ENCODE measurements at places on chromosomes 1 and 21. TPM values are rescaled to one million over a fixed set of nuclear protein-coding genes. Genes with fewer than 3 reads are reported as not detected.

The MTHFR gene
- total RNA-seq: 22.3 TPM

The PRAMEF20 gene
- total RNA-seq: not detected

The IGSF21 gene
- total RNA-seq: not detected

The LCE1C gene
- total RNA-seq: not detected

The ORC1 gene
- total RNA-seq: 3.2 TPM

The CD84 gene
- not detected for total RNA-seq

The SDCCAG8 gene
- 68.9 TPM for total RNA-seq

The TIAM1 gene
- 3.0 TPM for total RNA-seq

The LCE1B gene
- not detected for total RNA-seq

The TMEM125 gene
- not detected for total RNA-seq

The MEX3A gene
- total RNA-seq: 3.3 TPM

The FCRL1 gene
- not detected for total RNA-seq

The C1orf35 gene
- 6.2 TPM for total RNA-seq

The TTC22 gene
- not detected for total RNA-seq

The SUSD4 gene
- total RNA-seq: under 0.01 TPM

The KRTAP19-3 gene
- not detected for total RNA-seq

The PRDX6 gene
- 546 TPM for total RNA-seq

The HPDL gene
- 1.4 TPM for total RNA-seq

The FAM131C gene
- total RNA-seq: under 0.01 TPM

The TGFB2 gene
- total RNA-seq: 36.2 TPM

The EDARADD gene
- total RNA-seq: not detected
